ENCODE measurements at places on chromosomes 3 and 15.

DNA sequence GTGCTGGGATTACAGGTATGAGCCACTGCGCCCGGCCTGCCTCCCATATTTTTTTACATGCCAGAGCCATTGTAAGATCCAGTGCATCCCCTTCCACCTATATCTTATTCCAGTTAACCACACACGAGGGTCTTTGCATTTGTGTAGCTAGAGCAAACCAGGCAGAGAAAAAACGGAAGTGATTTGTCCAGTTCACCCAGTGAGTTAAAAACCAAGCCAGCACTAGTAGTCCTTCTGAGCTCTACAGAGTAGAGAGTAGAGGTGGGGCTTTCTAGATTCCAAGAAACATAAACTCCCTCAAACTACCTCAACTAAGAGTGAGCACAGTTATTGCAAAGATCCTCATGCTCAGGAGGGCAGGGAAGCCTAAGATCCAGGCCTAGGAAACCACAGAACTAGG is 34.7 kb downstream of the TMEM158 start:
- DNase-seq, result no peak

DNA sequence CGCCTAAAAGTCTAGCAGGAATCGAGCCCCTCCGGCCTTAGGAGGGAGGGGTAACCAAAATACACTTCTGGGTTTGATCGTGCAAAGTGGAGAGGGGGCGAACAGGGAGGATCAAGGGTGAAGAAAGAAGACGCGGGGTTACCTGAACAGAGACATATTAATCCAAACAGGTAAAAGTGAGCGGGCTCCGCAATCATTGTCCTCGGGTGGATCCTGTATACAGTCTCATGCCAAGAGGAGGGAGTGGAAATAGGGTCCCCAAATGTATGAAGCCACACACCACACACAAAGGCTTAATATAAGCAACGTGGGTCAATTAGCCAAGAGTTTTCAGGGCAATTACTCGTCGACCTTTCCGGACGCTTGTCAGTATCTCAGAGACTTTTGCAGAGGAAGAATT is 749.5 kb downstream of the ROBO1 start:
- DNase-seq, result no peak

DNA sequence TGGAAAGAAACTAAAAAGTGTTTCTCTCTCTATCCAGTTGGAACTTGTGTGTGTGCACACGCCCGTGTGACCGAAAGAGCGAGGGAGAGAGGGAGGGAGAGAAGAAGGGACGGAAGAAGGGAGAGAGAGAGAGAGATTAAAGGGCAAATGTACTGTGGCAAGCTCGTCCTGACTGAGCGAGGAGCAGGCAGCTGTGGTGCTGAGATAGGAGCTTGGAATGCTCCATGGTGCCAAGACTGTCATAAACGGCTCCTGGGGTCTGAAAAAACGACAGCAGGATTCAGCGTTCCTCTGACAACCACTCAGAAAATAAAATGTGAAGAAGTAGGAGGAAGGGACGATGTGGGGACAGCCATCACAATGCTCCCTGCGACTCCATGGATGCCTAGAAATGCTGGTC is 276.0 kb downstream of the SV2B start:
- DNase-seq, result no peak

GRCh38 chr3:13085081-13085845 is 12.0 kb upstream of the IQSEC1 start:
- DNase-seq, result no peak

GRCh38 chr3:176714034-176714433 is 483.2 kb downstream of the TBL1XR1 start:
- no peak for DNase-seq

DNA sequence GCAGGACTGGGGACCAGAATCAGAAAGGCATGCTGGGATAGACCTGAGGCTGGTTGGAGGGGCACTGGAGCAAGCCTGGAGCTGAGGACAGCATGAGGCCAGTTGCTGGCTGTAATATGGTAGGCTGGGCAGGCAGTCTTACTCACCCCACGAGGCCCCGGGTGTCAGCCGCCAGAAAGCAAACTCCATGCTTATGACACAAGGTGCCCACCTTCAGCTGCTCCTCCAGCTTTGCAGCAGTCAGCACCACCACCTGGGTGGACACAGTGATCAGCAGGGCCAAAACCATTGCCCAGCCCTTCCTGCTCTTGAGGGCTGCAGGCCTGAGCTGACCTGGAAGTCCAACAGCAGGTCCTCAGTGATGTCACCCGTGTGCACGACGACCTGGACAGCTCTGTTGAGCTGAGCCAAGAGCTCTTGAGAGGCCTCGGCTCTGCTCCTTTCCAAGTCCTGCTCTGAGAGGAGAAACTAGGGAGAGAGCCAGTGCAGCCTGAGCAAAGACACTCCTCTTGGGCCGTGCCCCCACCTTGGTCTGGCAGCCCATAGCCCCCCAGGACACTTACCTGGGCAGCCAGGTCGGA is 747 bp downstream of the UBA7 start:
- DNase-seq, result no peak

DNA sequence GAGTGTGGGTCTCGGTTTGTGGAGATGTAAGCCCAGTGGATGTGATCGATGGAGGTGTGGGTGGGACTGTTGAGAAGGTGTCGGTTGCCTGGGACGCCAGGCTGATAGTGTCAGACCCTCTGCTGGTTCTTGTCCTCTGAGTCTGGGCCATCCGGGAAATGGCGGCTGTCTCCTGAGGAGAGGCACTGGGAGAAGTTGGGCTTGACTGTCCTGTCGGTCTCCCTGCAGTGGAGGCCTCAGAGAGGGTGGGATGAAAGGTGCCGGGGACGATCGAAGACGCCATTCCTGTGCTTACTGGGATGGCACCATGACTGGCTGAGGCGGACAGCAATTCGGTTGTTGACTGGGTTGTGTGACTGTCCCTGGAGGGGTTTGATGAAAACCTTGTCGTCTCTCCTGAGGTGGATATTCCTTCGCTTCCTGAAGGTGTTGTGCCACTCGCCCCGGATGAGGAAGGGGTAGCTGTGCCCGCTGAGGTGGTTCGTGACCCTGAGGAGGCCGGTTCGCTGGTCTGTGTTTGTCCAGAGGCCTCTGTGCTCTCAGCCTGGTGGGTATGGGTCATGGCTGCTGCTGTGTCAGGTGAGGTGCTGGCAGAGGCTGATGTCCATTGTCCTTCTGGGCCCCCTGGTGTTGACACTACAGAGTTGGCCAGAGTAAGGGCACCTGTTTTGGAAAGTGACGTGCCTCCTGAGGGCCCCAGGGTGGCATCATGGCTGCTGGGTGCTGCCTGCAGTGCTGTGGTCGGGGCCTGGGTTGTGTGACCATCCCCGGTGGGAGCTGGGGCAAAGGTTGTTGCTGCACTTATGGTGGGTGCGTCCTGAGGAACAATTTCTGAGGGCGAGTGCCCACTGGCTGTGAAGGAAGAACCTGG is 22.8 kb downstream of the MUC4 start:
- no peak for DNase-seq

- no peak for DNase-seq
Measured at GRCh38 chr3:86815880-86816279, 175.1 kb downstream of the VGLL3 start.

GRCh38 chr3:133592843-133593242 is 19.4 kb downstream of the CDV3 start:
- no peak for DNase-seq

DNA sequence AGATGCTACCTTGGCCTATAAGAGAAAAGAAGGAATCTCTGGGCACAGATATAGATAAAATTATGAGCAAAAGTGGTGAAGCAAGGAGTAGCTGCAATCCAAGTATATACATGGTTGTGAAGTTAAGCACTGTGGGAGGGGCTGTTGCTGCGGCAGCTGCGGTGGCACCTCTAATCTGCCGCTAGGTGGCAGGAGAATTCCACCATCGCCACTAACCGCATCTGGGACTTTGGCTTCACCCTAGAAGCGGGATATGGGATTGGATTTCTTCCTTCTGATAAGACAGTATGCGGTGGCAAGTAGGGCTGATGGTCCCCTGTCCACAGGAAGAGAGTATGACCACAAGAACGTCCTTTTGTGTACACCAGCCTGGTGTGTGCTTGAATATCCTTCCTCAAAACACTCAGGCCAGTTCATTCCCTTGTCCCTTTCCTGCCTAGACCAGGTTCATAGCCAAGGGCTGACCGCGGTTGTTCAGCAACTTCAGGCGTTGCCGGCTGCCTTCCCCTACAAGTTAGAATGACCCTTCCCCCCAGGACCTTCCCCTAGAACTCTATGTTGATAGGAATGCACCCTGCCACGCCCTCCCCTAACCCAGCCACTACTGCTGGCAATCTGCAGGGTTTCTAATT is 5.1 kb downstream of the MAGEL2 start:
- peak; percentile 10 for DNase-seq

- no peak for DNase-seq
Measured at GRCh38 chr15:39165020-39165706, 415.7 kb upstream of the THBS1 start.

DNA sequence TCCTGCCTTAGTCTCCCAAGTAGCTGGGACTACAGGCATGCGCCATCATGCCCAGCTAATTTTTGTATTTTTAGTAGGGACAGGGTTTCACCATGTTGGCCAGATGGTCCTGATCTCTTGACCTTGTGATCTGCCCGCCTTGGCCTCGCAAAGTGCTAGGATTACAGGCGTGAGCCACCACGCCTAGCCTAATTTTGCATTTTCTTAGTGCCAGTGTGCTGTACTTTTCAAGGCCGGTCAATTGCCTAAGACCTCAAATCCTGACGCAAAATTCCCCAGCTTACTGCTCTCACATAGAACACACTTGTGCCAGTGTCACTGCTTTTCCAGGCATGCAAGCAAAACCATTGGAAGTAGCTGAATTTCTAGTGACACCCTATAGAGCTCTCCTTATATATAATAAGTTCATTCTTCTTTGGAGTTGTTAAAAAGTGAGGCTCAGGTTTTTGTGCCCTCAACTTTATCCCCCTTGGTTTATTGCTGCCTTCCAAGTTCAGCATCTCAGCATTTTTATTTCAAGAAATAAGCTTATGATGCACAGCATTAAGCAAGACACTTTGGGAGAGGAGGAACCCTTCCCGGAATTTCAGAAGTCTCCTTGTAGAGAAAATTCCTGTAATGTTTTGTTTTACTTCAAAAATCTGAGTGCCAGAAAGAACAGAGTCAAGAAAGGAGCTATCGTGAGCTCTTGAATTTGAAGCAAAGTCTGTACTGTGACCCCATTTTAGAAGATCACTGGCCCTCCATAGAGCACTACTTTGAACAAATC is 93.2 kb downstream of the FILIP1L start:
- DNase-seq, result no peak

DNA sequence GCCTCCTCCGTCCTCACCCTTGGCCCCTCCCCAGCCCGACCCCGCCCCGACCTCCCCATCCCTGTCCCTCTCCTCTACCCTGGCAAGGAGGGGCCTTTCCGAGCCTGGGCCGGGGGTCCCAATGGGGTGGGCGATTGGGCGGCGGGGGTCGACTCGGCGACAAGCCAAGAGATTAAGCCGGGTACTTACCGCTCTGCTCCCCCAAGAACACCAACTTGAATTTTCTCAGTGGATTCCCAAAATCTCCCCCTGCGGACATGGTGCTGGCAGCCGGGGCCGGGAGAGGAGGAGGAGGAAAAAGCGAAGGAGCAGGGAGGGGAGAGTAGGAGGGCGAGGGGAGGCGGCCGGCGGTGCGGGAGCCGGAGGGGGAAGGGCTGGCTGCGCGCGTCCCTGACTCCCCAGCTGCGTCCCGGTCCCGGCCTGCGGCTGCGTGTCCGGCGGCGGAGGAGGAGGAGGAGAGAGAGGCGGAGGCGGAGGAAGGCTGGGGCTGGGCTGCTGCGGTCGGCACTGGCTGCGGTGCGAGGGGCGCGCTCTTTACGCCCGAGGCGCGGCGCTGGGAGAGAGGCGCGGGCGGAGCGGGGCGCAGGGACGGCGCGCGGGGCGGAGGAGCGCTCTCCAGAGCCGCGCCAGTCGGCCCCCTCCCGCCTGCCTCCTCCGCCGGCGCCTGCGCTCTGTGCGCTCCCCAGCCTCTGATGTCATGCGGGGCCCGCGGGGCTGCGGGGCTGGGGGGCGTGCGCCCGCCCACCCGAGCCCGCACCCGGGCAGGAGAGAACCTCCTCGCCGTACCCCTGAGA is at the start of gene RAB6B:
Gene RAB6B (minus strand): TSS at position 675 of the 794 bp plus-strand sequence. CDS start 416 bp downstream, at position 259.
- peak; percentile 15 for DNase-seq

- DNase-seq, result no peak
Measured at GRCh38 chr3:42277676-42278075, 11.7 kb upstream of the CCK start.

GRCh38 chr3:113638910-113639309 is 57.5 kb downstream of the USF3 start:
- DNase-seq, result no peak

Data from DMS 273 treated with DMSO at 0.1 percent for 48 hours (cell line).